GM23248 (cell line): ENCODE measurements at places on chromosomes 3 and 15. TPM values are rescaled to one million over a fixed set of nuclear protein-coding genes. Genes with fewer than 3 reads are reported as not detected.

GRCh38 chr3:125150525-125151441 lies 61.8 kb downstream of the SLC12A8 start:
- peaks cover 42% of the 10 kb centered on the region for H3K4me1 ChIP-seq
- H3K27ac ChIP-seq: 0 out of 2 replicates have a peak overlapping the region, but pooled peaks have one; percentile 36
- no peaks in the 10 kb centered on the region for H3K27me3 ChIP-seq
- no peaks in the 10 kb centered on the region for H3K36me3 ChIP-seq
- H3K4me3 ChIP-seq: no peak overlapping the region

DNA sequence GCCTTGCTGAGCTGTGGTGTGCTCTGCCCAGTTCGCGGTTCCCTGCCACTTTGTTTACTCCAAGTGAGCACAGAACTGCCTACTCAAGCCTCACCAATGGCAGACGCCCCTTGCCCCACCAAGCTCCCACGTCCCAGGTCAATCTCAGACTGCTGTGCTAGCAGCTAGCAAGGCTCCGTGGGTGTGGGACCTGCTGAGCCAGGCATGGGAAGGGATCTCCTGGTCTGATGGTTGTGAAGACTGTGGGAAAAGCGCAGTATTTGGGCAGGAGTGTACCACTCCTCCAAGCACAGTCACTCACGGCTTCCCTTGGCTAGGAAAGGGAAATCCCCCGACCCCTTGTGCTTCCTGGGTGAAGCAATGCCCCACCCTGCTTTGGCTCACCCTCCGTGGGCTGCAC lies 45.0 kb downstream of the SLC12A6 start:
- peaks cover 12% of the 10 kb centered on the region for H3K4me1 ChIP-seq
- no peak overlapping the region for H3K4me3 ChIP-seq
- no peaks in the 10 kb centered on the region for H3K36me3 ChIP-seq
- no peak for DNase-seq
- H3K27me3 ChIP-seq: no peaks in the 10 kb centered on the region

- H3K27me3 ChIP-seq: no peaks in the 10 kb centered on the region
- no peak for DNase-seq
- H3K4me1 ChIP-seq: no peaks in the 10 kb centered on the region
- no peaks in the 10 kb centered on the region for H3K36me3 ChIP-seq
Measured at GRCh38 chr15:92100751-92101150, 247.2 kb downstream of the SLCO3A1 start.

DNA sequence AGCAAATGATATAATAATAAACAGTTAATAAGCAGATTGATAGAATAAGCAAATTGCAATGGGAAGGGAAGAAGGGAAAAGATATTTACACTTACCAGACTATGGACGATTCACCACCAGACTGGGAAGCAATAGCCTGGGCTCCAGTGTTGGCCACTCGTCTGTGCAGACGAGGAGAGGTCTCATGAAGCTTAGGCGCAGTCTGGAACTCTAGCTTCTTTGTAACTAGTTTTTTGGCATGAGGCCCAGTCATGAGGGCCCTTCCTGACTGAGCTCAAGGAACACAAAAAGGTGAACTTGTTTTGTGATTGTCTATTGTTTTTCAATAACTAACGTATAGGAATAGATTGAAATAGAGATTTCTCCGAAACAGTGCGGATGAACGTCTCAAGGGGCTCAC lies 63.3 kb upstream of the GATM start:
- H3K36me3 ChIP-seq: no peaks in the 10 kb centered on the region
- H3K27ac ChIP-seq: no peak overlapping the region
- no peaks in the 10 kb centered on the region for H3K27me3 ChIP-seq
- no peak overlapping the region for H3K4me3 ChIP-seq
- no peak for DNase-seq

IL17RE gene
- 0.51 and 5.5 TPM in 2 replicates for total RNA-seq
